Naive thymus-derived CD4-positive, alpha-beta T cell (primary cell): ENCODE measurements at places on chromosomes 12 and 14.

DNA sequence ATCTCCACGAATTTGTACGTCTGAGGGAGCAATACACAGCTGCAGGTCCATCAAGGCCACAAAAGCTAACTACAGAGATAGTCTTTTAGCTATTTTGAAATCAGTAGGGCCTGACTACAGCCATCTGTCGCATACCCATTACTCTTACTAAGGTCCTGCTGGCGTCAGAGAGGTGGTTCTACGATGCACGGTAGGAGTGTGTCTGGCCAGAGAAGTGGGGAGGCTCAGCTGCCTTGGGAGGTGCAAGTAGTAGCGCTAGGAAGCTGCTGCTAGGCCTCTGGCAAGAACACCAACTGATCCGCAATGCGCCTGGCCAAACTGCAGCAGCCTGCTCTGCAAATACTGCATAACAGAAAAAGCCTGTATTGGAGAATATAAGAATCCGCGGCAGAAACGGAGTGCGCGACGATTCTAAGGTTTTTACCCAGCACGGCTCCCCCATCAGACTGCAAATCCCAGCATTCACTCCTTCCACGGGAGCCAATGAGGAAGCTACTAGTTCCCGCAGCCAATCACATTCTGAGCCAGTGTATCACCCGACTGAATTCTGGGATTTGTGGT lies 743 bp upstream of the CAND1 start:
- DNase-seq, result peak; percentile 97

- DNase-seq, result no peak
Measured at GRCh38 chr12:114186241-114187002, 219.5 kb downstream of the TBX5 start.

- no peak for DNase-seq
Measured at GRCh38 chr12:85237327-85237726, 42.7 kb upstream of the ALX1 start.

- no peak for DNase-seq
Measured at GRCh38 chr12:89650239-89650638, 58.4 kb downstream of the ATP2B1 start.

- DNase-seq, result no peak
Measured at GRCh38 chr14:89304972-89305703, 111.9 kb downstream of the FOXN3 start.

- DNase-seq, result no peak
Measured at GRCh38 chr12:13957576-13957975, 23.8 kb downstream of the GRIN2B start.

GRCh38 chr12:106317406-106318082 lies 15.0 kb downstream of the TCP11L2 start:
- DNase-seq, result no peak

DNA sequence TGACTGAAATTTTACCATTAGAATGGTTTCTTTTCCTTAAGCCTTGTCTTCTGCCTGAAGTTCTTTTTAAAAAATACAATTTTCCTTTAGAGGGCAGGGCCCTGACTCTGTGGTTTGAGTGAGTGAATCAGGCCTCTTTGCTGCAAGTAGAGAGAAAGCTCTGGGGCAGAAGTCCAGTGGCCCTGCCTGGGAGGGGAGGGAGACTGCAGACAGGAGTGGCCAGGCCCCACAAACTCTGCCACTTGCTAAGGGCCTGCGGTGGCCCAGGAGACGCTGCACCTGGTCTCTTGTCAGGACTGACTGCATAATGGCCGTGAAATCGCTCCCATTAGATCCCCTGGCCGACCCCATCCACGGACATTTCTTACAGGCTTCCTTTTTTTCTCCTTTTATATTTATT lies 25.5 kb downstream of the TSPAN11 start:
- no peak for DNase-seq

DNA sequence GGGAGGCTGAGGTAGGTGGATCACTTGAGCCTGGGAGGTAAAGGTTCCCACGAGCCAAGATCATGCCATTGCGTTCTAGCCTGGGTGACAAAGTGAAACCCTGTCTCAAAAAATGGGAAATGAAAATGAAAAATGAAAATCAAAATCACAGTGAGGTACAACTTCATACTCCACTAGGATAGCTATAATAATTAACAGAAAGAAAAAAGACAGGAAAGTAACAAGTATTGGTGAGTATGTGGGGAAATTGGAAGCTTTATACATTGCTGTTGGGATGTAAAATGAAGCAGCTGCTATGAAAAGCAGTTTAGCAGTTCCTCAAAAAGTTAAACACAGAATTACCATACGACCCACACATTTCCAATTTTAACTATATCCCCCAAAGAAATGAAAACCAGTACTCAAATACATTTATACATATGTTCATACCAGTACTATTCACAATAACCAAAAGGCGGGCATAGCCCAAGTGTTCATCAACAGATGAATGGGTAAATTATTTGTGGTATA lies 22.2 kb downstream of the SGPP1 start:
- no peak for DNase-seq

- DNase-seq, result no peak
Measured at GRCh38 chr14:34340025-34340625, 121.9 kb downstream of the SPTSSA start.

DNA sequence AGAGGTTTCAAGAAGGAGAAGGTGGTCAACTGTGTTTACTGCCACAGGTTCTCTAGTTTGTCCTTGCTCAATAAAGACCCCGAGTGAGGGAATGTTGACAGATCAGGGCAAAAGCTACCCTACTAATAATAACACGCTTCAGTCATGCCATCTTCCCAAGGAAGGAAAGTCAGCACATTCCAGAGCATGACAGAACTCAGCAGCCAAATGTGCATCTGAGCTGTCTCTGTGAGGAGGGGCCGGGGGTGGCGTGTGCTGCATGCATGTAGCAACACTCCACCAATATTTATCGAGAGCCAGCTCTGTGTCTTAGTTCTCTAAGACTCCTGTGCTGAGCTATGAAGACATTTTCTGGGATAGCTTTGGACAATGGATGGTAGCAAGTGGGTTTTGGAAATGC lies 260.4 kb downstream of the DPF3 start:
- DNase-seq, result no peak

GRCh38 chr14:93333631-93334103 lies 831 bp upstream of the BTBD7 start:
- no peak for DNase-seq

GRCh38 chr12:12097891-12098690 lies 27.4 kb downstream of the BCL2L14 start:
- no peak for DNase-seq

DNA sequence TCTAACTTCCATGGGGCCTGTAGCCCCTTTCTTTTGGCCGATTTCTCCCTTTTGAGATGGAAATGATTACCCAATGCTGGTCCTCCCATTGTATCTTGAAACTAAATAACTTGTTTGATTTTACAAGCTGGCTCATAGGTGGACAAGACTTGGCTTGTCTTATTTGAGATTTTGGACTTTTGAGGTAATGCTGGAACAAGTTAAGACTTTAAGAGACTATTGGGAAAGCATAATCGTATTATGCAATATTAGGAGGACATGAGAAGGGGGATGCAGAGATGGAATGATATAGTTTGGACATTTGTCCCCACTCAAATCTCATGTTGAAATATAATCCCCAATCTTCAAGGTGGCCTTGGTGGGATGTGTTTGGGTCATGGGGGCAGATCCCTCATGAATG lies 49.2 kb upstream of the LYZ start:
- no peak for DNase-seq

GRCh38 chr12:94263011-94263811 lies 114.8 kb downstream of the PLXNC1 start:
- DNase-seq, result peak; percentile 49

DNA sequence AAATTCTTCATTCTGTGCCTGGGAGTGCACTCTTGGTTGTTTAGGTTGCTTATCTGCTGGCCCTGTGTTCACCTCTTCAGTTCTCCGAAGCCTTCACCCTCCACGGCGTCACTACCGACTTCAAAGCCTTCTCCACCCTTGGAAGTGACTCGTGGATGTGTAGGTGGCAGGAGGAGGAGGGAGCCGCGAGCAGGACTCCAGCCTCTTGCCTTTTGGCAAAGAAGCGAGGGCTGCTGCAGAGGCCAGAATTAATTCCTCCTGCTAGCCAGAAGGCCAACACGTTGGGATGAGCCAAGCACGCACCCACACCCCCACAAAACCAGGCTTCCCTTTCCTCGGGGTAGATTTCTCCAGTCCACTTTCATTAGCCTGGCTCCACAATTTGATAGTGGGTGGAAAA lies 86.5 kb downstream of the TBX5 start:
- no peak for DNase-seq

DNA sequence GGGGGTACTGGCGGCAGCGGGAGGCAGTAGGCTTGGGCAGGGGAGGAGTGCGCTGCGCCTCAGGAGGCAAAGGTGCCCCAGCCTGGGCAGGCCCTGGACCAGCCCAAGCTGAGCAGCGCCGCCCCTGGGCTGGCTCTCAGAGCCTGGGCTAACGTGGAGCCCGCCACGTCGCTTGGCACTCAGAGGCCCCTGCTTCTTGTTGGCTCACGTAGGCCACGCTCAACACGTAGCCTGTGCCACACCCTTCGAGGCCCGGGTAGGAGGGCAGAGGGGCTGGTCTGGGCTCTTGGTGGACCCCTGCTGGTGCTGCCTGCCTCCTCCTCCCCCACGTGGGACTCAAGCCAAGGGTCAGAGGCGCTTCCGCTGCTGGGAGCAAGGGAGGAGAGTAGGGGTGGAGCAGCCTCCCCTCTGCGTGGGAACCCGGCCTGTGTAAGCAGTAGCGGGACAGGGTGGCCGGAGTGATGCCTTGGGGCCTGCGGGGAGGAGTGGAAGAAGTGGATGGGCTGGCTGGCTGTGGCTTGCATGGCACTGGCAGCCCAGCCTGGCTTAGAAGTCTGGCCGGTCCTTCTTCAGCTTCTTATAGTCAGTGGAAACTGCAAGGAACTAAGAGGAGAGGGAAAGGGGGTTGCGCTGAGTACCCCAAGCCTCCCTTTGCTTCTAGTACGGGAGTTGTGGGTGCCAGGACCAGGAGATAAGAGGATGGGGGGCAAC lies 5.7 kb downstream of the SHMT2 start:
- no peak for DNase-seq

GRCh38 chr12:107308310-107308709 lies 215.0 kb upstream of the CRY1 start:
- DNase-seq, result no peak

- no peak for DNase-seq
Measured at GRCh38 chr14:101191101-101191720, 287.7 kb upstream of the RTL1 start.

DNA sequence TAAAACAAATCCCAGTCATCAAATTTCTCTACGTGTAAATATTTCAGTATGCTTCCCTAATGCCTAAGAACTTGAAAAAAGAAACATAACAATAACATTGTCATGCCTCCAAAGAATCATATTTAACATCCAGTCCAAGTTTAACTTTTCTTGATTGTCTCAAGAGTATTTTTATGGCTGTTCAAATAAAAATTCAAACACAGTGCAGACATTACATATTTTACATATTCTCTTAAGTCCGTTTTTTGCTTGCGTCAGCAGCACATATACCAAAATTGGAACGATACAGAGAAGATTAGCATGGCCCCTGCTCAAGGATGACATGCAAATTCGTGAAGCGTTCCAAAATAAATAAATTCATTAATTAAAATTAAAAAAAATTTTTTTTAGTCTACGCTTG lies 23.3 kb upstream of the EEA1 start:
- DNase-seq, result no peak

GRCh38 chr14:34103176-34103575 lies 152.3 kb upstream of the EGLN3 start:
- DNase-seq, result no peak

GRCh38 chr12:120350576-120351350 lies 18.2 kb downstream of the MSI1 start:
- DNase-seq, result no peak

DNA sequence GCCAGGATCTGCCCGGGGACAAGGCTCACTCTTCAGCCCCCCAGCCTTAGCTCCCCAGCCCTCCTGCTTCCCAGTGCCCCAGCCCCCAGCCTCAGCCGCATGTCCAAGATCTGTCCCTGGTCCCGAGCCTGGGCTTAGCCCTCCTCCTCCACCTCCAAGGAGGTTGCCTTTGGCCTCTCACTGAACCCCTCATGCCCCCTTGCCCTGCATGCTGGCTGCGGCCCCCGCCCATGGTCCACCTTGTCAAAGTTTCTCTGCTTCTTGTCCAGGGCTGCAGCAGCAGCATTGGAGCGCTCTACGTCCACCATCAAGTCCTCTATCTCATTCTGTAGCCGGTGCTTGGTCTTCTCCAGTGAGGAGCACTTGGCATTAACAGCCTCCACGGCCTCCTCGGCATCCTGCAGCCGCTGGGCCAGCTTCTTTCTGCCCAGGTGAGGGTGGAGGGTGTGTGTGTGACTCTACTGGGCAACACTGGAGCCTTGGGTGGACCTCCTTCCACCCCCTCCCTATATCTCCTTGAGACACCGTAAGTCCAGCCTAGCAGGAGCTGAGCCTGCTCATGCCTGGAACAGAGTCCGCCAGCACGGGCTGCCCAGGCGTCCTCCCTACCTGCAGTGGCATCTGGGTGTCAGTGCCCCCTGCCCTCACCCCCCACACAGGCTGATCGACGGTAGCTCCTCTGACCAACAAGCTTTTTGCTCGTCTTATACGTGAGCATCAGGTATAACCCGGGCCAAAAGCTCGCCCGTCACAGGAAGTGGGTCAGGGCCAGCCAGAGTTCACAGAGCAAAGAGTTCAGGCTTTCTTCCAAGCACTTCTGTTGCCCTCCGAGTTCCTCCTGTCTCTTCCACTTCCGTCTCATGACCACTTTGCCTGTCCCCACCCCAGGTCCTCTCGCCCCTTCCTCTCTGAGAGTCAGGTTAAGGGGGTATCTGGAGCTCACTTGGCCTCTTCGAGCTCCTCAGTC lies 11.4 kb downstream of the CMTM5 start:
- DNase-seq, result no peak

- DNase-seq, result no peak
Measured at GRCh38 chr12:10405294-10405693, 4.3 kb downstream of the KLRC4 start.

- no peak for DNase-seq
Measured at GRCh38 chr14:81264671-81265070, 43.9 kb upstream of the GTF2A1 start.

DNA sequence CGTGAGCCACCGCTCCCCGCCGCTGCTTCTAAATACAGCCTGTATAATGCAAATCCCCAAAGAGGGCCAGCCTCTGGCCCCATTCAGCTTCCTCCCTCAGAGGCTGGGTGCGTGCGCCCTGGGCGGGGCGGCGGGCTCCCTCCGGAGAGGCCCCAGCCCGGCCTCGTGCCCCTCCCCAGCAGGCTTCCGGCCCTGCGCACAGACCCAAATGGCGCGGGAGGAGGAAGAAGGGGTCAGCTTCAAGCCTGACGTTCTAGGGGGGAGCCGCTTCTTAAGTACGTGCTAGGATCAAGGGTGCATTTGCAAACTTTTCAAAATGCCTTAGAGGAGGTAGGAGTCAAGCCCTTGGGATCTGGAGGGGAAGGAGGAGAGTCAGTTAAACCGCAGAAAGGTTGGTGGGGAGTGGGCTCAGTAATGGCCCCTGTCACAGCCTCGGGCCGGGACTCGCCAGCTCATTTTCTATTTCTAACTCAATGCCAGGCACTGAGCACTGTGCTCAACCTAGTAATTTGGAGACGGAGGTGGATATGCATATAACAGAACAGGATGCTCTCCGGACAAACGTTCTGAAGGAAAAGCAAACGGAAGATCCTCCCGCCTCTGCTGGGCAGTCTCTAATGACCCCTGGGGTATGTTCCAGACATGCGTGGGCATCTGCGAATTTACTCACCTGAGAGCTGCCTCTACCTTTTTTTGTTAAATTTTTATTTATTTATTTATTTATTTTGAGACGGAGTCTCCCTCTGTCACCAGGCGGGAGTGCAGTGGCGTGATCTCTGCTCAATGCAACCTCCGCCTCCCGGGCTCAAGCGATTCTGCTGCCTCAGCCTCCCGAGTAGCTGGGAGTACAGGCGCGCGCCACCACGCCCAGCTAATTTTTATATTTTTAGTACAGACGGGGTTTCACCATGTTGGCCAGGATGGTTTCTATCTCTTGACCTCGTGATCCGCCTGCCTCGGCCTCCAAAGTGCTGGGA lies 32.3 kb downstream of the NINJ2 start:
- peak; percentile 61 for DNase-seq

- no peak for DNase-seq
Measured at GRCh38 chr14:80425686-80426085, 214.4 kb upstream of the DIO2 start.
